ENCODE measurements at places on chromosomes 1 and 21.
A peak's percentile ranks its signal among the peaks of the same experiment; 100 is the strongest.

DNA sequence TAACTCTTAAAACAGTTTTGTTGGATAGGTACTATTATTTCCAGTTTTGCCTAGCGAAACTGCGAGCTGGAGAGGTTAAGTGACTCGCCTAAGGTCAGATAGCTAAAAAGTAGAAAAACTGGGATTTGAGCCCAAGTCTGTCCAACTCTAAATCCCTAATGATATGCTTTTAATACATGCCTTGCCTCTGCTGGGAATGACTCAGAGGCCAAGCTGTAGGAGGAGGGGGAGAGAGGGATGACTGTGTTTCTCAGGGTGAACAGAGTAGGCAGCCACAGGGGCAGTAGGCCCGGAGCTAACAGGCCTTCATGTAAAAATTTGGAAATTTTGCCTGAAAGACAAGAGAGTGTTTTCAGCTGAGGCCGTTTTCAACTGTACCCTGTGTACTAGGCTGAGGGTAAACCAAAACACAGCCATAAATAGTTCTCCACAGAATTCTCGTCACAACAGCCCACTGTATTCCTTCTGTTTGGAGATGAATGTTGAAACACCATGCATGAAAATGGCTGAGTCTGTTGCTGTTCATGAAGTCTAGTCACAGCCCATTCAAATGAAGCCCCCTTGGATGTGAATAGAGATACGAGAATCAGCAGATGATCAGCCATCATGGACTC lies 107.5 kb upstream of the HOOK1 start:
- peak; percentile 44 for DNase-seq

- DNase-seq = no peak
Observed at GRCh38 chr1:84919461-84919970, 26.5 kb upstream of the LPAR3 start.

- no peak for DNase-seq
Observed at GRCh38 chr1:33152685-33153432, 29.0 kb downstream of the TRIM62 start.

DNA sequence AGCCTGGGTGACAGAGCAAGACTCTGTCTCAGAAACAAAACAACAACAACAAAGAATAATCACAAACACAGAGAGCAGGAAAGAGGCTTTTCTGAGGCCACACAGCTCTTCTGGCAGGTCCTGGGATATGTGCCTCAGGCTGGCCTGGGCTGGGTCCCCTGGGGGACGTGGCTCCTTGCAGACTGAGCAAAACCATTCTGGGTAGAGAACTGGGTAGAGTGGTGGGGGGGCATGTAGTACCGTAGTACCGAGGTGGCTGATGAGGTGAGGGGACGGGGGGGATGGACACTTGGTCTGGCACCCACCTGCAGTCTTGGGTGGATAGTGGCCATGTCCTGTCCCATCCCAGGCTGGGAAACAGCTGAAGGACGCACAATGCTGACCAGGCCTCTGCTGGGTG lies 6.0 kb downstream of the TMEM82 start:
- no peak for DNase-seq

DNA sequence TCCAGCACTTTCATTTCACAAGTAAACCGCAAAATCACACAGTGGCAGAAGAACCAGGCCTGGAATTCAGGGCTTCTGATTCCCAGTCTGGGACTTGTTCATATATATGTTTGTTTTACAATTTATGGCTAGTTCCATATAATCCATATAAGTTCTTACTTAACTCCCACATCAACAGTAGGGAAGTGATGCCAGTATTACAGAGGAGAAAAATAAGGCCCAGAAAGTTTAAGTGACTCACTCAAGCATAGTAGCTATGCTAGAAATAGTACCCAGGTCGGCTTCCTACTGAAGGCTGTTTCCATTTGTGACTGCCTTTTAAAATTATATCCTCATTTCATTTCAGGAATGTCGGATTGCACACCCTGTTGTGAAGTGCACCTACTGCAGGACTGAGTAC lies 1.4 kb downstream of the FAM76A start:
- DNase-seq = no peak

GRCh38 chr1:8506995-8507615 lies 189.2 kb downstream of the SLC45A1 start:
- DNase-seq = no peak

DNA sequence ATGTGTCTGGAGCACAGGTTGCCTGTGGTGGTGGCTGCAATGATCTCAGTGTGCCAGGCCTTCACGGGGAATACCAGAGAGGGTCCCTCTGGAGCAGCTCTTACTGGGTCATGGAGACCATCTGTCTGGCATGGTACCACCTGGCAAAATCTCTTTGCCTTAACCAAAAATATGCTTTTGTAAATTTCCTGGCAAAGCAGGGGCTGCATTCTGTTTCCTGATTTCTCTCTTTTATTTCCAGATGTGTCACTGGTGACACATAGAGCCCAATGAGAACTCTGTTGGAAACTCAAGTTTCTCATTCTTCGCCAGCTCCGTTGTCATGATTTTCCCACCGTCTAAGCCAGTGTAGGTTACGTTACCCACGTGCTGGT lies 136.5 kb downstream of the FGGY start:
- no peak for DNase-seq

- DNase-seq = no peak
Observed at GRCh38 chr1:112688781-112689193, 14.3 kb downstream of the MOV10 start.

DNA sequence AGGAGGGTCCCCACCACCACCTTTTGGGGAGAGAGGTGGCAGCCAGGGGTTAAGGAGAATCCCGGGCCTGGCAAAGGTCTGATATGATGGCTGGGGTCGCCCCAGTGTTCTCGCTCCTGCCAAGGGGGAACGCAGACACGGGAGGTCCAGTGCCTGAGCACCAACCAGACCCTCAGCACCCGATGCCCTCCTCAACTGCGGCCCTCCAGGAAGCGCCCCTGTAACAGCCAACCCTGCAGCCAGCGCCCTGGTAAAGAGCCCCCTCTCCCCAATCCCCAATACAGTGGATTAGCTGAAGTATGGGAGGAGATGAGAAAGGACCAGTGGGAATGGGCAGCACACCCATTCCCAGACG lies 10.4 kb downstream of the ADAMTSL4 start:
- DNase-seq = no peak

GRCh38 chr1:186750257-186750656 lies 70.0 kb upstream of the PTGS2 start:
- DNase-seq = no peak

- DNase-seq = no peak
Observed at GRCh38 chr1:27027575-27028250, 15.1 kb upstream of the TENT5B start.

- DNase-seq = no peak
Observed at GRCh38 chr1:150257624-150258585, at the start of gene CA14. Gene CA14, plus strand, starts transcription at chr1:150257774. Its CDS starts 355 bp downstream, at chr1:150258129.

GRCh38 chr1:108551137-108551862 lies 8.6 kb upstream of the EEIG2 start:
- no peak for DNase-seq

DNA sequence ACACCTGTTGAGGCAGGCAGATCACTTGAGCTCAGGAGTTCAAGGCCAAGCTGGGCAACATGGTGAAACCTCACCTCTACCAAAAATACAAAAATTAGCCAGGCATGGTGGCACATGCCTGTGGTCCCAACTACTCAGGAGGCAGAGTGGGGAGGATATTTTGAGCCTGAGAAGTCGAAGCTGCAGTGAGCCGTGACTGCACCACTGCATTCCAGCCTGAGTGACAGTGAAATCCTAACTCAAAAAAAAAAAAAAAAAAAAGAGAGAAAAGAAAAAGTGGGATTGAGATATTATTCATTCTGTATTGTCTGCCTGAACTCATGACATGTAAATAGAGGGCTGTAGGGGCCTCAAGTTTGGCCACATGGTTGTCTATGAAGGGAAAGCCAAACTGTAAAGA lies 37.3 kb downstream of the WNT2B start:
- no peak for DNase-seq

DNA sequence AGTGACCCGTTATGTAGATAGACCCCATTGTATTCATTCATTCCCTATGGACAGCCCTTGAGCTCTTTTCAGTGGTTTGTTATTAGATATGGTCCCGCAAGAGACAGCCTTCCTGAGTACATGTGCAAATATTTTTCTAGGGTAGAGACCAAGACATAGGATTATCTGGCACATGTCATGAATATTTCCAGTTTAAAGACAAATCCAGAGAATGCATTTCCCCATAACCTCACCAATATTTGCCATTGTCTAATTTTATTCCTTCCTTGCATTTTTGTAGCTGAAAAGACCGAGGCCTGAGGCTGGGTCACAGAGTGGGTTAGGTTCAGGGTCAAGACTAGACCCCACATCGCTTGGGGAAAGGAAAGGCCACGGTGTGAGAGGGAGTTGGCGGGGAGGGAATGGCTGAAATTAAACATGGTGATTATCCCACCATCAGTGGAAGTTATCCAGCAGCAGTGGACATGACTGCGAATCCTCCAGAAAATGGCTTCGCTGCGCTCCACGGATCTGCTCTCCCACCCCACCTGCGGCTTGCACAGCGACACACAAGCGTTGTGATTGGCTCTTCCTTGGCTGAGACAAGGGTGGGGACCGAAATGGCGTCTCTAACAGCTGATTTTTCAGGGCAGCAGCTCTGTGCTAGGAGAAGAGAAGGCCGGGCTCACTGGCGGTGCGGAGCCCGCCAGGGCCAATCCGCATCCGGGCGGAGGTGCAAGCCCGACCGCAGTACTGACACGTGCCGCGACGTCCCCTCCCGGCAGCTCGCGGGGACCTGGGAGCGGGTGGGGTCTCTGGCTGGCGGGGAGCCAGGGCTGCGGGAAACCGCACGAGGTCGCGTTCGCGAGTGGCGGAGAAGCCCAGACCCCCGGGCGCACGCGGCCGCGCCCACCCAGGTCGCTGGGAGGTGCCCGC lies 16.1 kb upstream of the STMN1 start:
- DNase-seq = no peak

GRCh38 chr21:29257701-29258100 lies 41.0 kb upstream of the BACH1 start:
- DNase-seq = no peak

GRCh38 chr1:172533513-172534151 lies 682 bp downstream of the SUCO start:
- peak; percentile 33 for DNase-seq

- DNase-seq = no peak
Observed at GRCh38 chr1:80367058-80367457, 1360.5 kb upstream of the ADGRL4 start.

DNA sequence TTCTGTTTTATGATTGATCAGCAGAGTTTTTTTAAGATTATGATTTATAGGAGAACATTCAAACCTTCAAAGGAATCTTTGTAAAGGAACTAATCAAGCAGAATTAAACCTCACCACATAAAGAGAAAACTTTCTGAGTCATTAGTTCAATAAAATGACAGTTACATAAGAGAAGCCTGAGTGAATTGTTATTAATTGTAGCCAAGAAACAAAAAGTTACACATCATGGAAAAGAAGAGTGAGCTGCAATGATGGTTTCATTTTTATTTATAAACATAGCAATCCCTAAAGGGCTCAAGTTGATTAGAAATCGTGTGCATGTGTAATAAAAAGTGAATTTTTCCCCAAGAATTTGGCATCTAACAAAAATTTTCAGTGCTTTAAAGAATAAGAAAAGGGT lies 731.4 kb downstream of the LTN1 start:
- no peak for DNase-seq

DNA sequence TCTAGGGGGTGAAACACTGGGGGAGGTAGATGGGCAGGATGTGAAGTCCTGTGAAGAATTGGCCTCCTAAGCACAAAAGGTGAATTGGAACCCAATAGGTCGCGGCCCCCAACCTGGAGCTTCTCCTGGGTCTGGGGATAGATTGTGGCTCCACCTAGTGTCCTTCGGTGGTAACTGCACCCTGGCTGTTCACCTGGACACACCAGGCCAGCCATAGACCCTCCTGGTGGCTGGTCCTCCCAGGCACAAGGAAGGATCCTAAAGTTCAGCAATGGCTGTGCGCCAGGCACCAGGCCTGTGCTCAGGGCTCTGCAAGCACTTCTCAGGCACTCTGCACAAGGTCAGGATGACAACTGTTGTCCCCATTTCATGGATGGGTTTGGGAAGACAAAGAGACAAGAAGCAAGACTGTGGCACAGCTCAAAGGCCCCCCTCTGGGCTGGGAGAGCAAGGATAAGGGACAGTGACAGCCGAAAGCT lies 13.5 kb downstream of the ESPN start:
- peak; percentile 13 for DNase-seq

GRCh38 chr1:85118751-85119150 lies 70.5 kb upstream of the MCOLN3 start:
- DNase-seq = no peak

DNA sequence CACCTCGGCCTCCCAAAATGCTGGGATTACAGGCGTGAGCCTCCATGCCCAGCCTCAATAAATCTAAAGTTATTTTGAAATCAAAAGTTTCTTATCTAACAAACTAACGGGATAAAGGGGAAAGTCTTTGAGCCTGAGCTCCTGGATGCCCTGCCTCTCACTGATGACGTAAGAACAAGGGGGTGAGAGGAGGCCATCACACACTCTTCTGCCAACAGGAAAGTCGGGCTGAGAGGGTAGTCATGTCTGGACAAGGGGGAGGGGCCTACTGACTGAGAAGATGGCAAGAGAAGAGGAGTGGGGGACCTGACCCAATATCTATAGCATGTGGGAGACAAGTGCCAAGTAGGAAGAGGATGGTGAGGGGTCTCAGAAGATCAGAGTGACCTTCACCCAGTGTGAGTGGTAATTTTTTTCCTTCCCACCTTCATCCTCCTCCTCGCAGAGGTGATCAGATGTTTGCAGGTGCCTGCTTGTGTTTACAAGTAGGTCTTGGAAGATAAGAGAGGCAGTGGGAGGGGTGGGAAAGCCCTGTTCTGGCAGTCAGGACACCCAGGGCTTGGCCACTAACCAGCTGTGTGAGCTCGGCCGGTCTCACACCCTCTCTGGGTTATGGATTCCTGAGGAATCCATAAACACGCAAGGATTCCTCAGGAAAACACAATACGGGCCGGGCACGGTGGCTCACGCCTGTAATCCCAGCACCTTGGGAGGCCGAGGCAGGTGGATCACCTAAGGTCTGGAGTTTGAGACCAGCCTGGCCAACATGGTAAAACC lies 9.6 kb downstream of the UQCRHL start:
- DNase-seq = no peak

- DNase-seq = no peak
Observed at GRCh38 chr1:184739796-184740195, 14.9 kb downstream of the EDEM3 start.

GRCh38 chr1:212614453-212615200 lies 6.1 kb downstream of the ATF3 start:
- DNase-seq = no peak

DNA sequence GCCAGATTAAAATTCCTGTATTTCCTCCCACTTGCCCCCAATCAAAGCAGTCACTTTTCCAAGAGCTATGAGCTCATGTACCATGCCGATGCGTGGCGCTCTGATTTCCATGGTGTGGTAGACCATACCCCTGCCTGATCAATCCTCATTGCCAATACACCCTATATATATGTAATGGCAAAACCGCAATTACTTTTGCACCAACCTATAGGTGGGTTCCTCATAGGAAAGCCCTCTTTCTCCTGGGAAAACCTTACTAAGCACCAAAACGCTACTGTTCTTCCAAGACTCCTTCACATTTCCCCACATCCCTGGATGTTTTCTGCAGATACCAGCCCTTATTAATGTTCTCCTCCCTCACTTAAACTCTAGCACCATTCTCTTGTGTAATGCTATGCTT lies 11.0 kb downstream of the KCNJ6 start:
- DNase-seq = no peak

GRCh38 chr1:176691251-176692228 lies 228.6 kb downstream of the PAPPA2 start:
- DNase-seq = peak; percentile 43

- no peak for DNase-seq
Observed at GRCh38 chr1:2143814-2144500, 50.6 kb downstream of the FAAP20 start.

- no peak for DNase-seq
Observed at GRCh38 chr1:51345300-51345687, 14.9 kb upstream of the TTC39A start.

Measured in amniotic stem cell (primary cell).